ENCODE measurements at places on chromosomes 1 and 21.
A peak's percentile ranks its signal among the peaks of the same experiment; 100 is the strongest.

DNA sequence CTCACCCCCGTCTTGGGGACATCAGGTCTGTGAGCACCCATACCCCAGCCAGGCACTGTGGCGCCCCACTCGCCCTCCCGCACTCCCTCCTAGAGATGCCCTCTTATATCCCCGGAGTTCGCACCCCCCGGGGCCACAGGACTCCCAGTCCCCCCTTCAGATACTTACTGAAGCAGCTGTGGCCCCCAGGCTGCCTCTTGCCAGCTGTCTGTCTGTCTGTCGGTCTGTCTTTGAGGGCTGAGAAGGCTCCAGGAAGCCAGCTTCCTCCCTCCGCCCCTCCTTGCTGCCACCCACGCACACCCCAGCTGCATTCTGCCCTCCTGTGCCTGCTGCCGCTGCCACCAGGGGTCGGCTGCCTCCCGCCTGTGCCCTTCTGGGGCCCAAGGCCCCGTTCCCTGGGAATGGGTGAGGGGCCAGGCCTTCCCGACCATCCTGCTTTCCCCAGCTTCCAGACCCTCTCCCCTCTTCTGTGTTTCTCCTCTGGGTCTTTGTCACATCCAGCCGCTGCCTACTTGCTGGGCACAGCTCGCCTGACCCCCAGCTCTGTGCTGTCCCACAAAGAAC lies at the start of gene PTPN7:
TSS of gene PTPN7 (minus strand) at position 226 of the 564 bp plus-strand sequence. CDS start 1,200 bp downstream, outside the sequence.
- ATAC-seq, result peak; percentile 71

GRCh38 chr1:10724948-10725847 lies 71.2 kb downstream of the CASZ1 start:
- ATAC-seq, result no peak

GRCh38 chr1:206694171-206695124 lies 9.7 kb downstream of the MAPKAPK2 start:
- ATAC-seq, result no peak

DNA sequence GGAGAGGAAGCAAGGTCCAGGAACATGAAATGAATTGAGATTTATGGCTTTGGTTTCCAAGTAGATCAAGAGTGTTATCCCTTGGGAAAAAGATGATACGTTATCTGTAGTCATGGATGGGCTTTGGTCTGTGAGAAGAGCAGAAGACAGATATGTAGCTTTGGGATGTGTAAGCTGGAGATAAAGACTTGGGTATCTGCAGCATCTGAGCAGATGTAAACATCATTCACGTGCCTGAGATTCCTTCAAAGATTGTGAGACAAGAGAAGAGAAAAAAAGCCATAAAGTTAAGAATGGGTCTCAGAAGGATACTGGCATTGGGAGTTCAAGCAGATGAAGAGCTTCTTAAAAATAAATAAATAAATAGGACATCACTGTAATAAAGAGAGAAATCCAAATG lies 217.8 kb downstream of the PTPRC start:
- ATAC-seq, result no peak

DNA sequence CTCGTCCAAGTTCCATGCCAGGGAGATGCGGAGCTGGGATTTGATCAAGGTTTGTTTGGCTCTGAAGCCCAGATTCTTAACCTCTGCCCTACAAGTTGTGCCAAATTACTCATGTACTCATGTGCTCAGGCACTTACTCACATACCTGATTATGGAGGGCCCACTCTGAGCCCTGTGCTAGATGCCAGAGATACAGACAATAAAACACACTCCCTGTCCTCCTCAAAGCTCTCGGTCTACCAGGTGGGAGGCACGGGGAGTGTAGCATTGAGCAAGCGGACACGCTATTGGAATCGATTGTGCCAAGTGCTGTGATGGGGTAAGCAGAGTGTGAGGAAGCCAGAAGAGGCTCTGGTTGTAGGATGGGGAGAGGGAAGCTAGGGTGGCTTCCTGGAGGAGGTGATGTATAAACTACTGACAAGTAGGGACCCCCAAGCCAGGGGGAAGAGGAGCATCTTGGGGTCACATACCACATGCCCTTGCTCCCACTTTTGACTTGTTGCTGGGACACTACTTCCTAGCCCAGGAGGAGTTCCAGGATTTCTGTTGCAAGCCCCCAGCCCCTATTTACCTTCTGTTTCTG lies 49.8 kb upstream of the IFNLR1 start:
- ATAC-seq, result peak; percentile 54

- no peak for ATAC-seq
Measured at GRCh38 chr1:221315330-221315729, 426.6 kb downstream of the DUSP10 start.

GRCh38 chr21:43364851-43365424 lies 62.0 kb downstream of the SIK1 start:
- no peak for ATAC-seq

GRCh38 chr1:19735440-19736127 lies 64.1 kb downstream of the TMCO4 start:
- no peak for ATAC-seq

DNA sequence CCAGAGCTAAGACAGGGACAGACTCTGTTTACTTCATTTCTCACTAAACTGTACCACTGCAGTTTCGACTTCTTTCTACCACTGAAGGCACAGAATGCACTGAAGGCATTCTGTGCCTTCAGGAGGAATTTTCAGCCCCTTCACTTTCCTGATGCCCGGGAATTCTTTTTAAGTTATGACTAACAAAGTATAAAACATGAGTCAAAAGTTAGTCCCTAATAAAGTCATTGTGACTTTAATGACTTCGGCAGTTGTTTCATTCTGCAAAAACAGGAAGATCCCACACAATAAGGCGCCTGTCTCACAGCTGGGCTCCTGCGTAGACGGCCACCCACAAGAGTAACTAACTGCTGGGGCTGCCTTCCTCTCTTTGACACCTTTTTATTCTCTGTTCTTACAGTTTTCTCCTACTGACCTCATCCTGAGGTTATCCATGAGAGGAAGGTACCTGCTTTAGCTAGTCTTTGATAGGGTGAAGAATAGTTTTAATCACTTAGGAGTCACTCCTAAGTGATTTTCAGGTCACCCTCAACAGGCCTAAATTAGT lies 183.9 kb upstream of the SGIP1 start:
- ATAC-seq, result peak; percentile 50

DNA sequence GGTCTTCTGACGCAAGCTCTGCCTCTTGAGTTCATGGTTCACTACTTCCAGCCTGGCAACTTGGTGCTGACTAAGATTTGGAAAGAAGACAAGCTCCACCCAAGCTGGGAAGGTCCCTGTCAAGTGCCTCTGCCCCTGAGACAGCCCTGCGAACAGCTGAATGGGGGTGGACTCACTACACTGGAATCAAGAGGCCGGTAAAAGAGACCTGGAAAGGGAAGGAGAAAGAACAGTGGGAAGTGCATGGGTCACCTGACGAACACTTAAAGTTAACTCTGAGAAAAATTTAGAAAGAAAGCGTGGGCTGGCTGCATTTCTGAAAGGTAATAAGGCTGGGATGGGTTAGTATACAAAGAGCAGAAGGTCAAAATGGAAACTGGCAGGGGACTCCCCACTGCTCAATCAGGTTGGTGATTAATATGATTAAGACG lies 26.1 kb upstream of the ZNF496 start:
- peak; percentile 17 for ATAC-seq

DNA sequence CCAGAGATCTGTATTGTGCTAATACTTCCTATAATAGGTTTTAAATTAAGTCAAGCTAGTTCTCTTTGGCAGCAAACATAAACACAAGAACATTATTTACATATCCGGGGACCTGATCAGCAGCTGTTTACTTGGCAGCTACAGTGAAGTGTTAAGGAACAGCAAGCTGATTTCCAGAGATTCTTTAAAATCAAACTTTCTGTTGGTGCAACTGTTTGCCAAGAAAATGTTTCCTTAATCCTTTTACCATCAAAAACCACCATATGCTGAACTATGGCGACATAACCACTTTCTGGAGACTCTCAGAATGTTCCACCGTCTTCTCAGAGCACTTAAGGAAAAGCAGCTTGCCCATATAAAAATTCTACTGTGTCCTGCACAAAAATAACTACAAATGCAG lies 107.0 kb upstream of the KRTAP19-8 start:
- ATAC-seq, result no peak

DNA sequence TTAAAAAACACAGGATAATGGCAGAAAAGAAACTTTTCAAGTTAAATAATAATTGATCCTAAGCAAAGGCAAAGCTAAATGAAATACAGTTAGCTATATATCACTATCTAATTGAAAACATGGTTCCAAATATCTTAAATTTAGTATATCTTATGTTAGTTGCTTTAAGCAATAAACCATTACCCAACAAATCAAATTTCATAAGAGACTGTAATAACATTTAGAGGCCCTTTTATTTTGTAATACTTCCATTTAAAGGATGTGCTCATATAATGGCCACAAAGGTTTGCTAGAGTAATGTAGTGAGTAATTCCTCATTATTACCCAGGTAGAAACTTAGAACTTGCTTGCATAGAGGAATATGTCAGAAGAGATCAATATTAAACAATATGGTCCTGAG lies 32.3 kb downstream of the RPL5 start:
- ATAC-seq, result no peak

DNA sequence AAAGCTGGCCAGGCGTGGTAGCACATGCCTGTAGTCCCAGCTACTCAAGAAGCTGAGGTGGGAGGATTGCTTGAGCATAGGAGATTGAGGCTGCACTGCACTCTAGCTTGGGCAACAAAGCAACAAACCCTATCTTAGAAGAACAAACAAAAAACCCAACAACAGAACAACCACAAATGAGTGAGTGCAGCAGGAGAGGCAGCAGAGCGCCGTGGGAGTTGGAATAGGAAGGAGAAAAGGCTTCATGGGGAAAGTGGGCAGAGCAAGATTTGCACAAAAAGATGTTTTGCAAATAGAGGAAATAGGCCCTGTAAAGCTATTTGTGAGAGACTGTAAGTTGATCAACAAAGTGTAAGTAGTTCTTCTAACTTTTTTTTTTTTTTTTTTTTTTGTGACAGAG lies 19.6 kb downstream of the SMAP2 start:
- no peak for ATAC-seq

DNA sequence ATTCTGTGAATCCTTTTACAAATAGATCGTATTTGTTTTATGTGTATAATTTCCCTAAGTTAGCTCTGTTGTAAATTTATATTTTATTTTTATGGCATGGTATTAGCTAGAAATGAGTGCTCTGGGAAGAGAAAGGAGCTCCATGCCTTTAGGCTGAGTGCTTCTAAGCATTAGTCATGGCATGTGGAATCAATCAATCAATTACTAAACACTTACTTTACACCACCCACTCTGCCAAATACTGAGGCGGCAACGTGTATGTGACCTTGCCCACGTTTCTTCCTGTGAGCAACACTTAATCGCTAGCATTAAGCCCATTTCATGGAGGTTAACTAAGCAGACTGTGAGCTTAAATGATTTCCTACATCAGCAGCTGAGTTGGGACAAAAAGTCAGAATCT lies 7.2 kb upstream of the BECN2 start:
- ATAC-seq, result no peak

- ATAC-seq, result no peak
Measured at GRCh38 chr1:238653693-238654321, 732.6 kb upstream of the CHRM3 start.

DNA sequence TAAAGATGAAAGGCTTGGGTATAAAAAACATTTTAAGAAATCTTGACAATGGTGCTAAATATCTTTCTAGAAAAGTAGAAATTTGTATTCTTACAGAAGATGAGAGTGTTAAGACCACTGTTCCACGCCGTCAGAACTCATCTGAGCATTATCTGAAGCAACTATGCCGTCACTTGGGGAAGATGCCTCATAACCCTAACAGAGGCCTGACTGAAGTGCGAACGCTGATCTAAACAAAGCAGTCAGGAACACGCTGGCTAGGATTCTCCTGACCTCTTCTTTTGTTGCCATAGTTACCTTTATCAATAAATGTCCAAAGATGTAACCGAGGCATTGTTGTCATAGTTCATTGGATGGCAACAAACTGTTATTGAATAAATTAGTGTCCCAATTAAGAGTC lies 612.4 kb downstream of the LTN1 start:
- ATAC-seq, result no peak

Data from activated CD4-positive, CD25-positive, alpha-beta regulatory T cell treated with anti-CD3 and anti-CD28 coated beads, Interleukin-2, amount 50 U/mL, for 24 hours (primary cell).